Stimulated activated CD8-positive, alpha-beta memory T cell treated with anti-CD3 and anti-CD28 coated beads, Interleukin-2, amount 100 ng/mL, for 1 hour (primary cell): ENCODE measurements at places on chromosomes 2 and 18.

- no peak for DNase-seq
Observed at GRCh38 chr2:136055929-136056688, 61.8 kb downstream of the CXCR4 start.

DNA sequence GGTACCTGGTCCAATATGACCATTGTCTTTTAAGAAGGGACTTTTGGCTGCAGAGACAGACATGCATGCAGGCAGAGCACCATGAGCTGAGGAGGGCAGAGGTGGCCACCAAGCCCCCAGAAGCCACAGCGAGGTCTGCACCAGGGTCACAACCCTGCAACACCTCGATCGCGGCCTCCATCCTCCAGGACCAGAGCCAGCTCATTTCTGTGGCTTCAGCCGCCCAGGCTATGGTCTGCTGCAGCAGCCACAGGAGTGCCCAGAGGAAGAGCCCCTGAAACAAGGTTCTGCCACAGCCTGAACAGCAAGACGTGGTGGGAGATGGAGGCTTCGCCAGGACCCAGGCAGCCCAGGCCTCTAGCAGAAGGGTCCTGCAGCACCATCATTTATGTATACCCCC is 53.9 kb downstream of the ANKMY1 start:
- no peak for DNase-seq

GRCh38 chr2:217790681-217791392 is 212.0 kb downstream of the TNS1 start:
- no peak for DNase-seq

DNA sequence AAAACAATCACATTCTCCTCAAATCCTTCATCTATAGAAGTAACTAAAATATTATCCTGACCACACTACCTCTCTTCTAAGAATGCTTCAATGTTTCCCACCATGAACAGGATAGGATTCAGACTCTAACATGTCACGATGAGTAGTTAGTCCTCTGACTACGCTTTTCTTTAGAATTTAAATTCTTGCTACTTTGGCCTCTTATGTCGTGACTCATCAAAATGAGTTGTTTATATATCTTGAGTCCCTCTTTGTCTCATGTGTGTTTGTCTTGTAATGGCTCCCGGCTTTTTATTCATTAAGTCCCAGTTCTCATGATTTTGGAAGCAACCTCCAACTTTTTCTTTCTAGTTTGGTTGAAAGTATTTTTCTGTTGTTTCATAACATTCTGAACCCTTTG is 1289.2 kb downstream of the DSC3 start:
- DNase-seq: no peak

- DNase-seq: no peak
Observed at GRCh38 chr2:225515033-225515432, 115.5 kb downstream of the NYAP2 start.

- DNase-seq: no peak
Observed at GRCh38 chr18:73316513-73316912, 448.7 kb upstream of the NETO1 start.

DNA sequence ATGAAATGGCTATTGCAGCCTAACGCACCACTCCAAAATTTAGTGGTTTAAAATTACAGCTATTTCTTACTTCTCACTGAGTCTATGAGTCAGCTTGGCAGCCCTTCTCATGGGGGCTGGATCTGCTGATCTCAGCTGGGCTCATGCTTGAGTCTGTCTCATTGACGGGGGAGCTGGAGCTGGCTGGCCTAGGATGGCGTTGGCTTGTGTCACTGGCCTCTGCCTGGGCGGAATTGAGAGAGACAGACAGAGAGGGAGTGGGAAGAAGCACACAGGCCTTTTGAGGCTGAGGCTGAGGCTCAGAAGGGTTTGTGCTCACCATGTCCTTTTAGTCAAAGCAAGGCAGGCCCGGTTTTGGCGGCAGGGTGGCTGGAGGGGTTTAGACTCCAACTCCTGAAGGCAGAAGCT is 412.1 kb upstream of the MYT1L start:
- DNase-seq: no peak

- no peak for DNase-seq
Observed at GRCh38 chr2:153808679-153809078, 63.0 kb upstream of the GALNT13 start.

DNA sequence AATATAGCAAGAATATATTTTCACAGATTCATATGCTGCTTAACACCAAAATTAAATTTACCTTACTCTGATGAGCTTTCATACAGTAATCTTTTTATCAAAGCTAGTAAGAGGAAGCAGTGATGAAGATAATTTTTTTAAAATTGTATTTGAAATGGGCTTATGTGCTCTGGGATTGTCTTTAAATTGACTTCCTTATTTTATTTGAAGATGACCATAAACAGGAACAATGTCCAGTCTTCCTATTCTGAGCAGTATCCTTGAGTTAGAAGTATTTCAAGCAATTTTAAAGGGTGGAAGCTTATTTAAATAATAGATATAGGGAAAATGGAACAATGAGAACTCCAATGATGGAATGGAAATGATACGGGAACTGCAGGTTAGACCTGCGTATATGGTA is 211.6 kb downstream of the MCFD2 start:
- no peak for DNase-seq

- DNase-seq: no peak
Observed at GRCh38 chr2:11568436-11568835, 34.6 kb downstream of the GREB1 start.

GRCh38 chr18:58803978-58804377 is 60.7 kb upstream of the ZNF532 start:
- no peak for DNase-seq

- DNase-seq: no peak
Observed at GRCh38 chr2:106120432-106120831, 73.7 kb downstream of the UXS1 start.

DNA sequence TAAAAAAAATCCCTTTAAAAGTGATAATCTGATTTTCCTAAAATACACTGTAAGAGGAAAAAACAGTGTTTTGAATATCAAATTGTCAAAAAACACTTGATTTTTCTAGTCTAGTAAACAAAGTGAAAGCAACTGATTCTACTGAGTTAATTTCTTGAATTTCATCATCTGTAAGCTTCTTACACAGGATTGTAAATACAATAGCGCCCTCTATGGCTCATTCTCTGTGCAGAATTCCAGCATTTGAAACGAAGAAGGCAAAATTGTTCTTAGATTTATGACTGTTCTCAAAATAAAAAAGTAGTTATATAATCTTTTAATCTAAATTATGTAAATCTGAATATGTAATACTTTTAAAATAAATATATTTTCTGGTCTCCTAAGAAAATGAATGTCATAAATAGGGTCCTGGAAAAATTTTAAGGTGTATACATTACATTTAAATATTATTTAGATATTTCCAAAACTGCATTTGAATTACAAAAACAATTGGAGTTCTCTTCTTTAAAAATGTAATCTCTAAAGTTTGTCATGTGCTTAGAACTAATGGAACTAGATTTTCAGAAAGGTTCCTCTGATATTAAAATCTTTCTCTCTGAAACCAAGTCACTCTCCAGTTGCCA is 176.9 kb upstream of the MC4R start:
- no peak for DNase-seq

- no peak for DNase-seq
Observed at GRCh38 chr2:18927525-18928232, 338.3 kb upstream of the NT5C1B start.

- DNase-seq: no peak
Observed at GRCh38 chr18:80172056-80172455, 63.0 kb downstream of the ADNP2 start.
